ENCODE measurements at places on chromosomes 11 and 22.

- no peak for DNase-seq
These were observed 1.7 kb downstream of the SHANK2 start for GRCh38 chr11:71250523-71251150.

DNA sequence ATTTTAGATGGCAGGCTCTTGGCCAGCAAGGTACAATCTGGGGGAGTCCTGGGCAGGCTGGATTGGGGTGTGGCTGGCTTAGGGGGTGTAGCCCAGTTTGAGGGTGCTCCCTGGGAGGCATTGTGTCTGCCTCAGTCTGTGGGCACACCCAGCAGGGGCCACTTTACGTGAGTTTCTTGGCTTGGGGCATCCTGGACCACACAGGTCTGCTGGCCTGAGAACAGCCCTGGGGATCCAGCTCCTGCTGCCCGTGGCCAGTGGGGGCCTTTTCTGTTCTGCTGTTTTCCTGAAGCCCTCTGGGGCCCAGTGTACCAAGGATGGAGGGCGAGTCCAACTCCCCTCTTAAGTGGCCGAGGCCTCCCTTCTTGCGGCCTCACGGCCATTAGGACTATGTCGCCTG lies 71.9 kb downstream of the MPPED1 start:
- no peak for DNase-seq

DNA sequence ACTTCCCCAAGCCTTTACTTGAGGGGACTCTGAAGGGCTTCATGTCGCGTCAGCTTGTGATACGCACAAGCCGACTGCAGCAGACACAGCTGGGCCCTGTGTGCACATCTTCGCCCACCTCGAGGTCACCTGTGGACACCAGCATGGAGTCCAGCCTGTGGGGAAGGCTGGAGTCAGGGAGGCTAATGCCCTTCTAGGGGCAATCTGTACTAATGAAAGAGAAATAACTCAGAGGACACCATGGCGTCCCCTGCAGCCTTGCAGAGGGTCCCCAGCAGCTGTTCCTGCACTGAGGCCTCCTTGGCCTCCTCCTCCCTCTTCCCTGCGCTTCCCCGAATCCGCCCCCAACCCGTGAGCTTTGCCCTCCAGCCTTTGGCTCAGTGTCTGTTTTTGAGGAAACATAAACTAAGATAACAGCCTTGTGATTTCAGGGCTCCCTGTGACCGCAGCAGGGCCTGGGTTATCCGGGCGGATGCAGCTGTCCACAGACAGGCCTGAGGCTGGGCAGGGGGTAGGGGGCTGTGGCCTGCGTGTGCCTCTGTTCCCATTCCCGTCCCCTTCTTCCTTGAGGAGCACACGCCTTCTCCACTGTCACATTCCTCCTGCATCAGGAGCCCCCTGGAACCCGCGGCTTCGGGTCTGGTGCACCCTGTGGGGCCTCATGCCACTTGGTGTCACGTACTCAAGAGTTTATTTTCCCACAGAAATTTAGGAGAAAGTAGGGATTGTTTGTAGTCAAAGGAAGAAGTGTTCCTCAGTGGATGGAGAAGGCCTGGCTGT lies 25.0 kb downstream of the KRTAP5-5 start:
- no peak for DNase-seq

- no peak for DNase-seq
These were observed 284.1 kb downstream of the TBC1D22A start for GRCh38 chr22:47046411-47047065.

DNA sequence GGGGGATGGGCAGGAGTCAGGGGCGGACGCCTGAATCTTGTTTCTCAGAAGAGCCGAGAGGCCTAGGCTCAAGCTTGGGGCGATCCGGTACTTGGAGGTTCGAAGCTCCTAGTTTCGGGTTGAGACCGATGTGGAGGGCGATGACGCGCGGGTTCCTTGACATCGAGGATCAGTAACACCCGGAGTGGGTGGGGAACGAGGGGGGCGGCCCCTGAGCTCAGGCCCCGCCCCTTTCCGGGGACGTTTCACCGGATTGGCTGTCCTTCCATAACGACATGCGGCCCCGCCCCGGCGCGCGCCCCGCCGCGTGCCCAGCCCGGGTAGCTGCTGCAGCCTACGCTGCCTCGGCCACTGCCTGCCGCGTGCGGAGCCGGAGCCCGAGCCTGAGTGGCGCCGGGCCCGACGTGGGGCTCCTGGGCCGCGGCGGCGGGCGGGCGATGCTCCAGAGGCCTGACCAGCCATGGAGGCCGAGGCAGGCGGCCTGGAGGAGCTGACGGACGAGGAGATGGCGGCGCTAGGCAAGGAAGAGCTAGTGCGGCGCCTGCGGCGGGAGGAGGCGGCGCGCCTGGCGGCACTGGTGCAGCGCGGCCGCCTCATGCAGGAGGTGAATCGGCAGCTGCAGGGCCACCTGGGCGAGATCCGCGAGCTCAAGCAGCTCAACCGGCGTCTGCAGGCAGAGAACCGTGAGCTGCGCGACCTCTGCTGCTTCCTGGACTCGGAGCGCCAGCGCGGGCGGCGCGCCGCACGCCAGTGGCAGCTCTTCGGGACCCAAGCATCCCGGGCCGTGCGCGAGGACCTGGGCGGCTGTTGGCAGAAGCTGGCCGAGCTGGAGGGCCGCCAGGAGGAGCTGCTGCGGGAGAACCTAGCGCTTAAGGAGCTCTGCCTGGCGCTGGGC lies at the start of gene CCDC85B:
CCDC85B (plus strand) TSS at position 350 of the 895 bp plus-strand sequence; CDS start at position 461, 111 bp downstream.
- peak; percentile 96 for DNase-seq

DNA sequence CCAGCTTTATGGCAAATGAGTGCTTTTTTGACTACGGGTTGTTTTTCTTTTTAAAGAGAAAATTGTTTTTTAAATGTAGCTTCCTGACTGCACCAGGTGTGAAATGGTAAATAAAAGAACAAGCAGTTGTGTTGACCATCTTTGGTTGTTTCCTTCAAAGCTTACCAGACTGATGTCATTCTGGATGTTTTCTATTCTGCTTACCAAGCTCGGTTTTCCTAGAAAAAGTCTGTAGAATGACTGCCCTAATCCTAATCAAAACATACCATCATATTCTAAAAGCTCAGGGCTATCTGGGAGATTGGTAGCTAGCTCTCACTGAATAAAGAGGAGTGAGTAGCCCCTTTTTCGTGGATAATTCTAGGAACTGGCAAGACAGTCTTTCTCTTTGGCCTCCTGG lies 77.7 kb downstream of the GAB2 start:
- DNase-seq: no peak

DNA sequence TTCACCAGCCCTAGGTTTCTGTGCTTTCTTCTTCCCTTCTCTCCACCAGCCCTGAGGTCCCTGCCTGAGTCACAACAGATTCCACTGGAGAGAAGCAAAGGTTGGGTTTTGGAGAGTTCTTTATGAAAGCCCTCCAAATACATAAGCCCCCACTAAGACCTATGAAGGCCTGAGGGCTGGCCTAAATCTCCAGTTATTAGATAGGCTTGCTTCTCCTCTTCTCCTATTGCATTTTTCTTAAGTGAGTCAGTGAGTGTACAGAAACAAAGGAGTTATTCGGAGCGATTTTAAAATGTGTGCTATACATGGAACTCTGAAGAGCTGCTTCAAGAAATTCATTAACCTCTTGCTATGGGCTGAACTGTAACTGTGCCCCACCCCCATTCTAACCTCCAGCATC lies 1057.3 kb downstream of the OPCML start:
- no peak for DNase-seq

- no peak for DNase-seq
These were observed 18.1 kb upstream of the SCGB1A1 start for GRCh38 chr11:62400760-62401159.

- DNase-seq: no peak
These were observed 167.0 kb upstream of the NECTIN1 start for GRCh38 chr11:119895981-119896380.

DNA sequence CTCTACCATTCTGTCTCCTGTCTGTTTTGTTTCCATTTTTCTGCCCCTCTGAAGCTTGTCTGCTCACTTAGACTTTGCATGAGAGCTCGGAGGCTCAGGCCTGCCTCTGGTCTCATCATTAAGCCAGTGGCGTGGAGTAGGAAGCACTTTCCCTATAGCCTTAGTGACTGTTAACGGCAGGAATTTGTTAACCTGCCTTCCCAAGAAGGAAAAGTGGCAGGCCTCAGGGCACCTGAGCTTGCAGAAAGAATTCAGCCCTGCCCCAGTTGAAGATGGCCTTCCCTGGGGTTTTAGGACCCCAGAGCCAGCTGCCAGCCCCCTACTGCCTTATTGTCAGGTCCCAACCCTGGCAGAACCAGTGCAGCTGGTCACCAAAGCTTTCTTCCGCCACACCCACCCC lies 93.2 kb downstream of the PKNOX2 start:
- DNase-seq: no peak

- DNase-seq: no peak
These were observed 11.6 kb upstream of the CKAP5 start for GRCh38 chr11:46857666-46858065.

DNA sequence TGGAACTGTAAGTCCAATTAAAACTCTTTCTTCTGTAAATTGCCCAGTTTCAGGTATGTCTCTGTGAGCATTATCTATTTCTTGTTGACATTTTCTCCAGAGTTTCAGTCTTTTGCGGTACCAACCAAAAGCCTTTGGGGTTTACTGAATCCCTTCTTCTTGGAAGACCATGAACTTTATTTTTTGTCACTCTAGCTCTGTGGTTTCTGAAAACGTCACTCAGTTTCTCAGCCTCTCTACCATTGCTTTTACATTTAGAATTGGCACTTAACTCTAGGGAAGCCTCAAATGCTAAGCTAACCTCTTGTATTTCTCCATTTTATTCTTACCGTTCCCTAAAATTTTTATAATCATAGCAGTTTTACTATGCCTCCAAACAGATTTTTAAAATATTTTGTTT lies 237.6 kb downstream of the CSNK2A3 start:
- no peak for DNase-seq

DNA sequence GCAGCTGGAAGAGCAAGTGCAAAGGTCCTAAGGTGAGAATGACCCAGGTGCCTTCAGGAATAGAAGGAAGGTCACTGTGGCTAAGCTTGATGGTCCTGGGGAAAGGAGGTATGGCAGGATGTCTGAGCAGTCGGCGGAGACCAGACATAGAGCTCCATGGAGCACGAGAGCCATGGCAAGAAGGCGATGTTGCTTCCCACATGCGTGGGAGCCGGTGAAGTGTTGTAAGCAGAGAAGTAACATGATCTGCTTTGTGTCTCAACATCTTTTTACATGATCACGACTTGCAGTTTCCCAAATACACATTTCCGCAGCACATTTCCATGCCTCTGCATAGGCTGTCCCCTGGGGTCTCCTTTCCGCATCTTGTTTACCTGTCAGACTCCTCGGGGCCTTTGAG lies 231.9 kb downstream of the KIRREL3 start:
- no peak for DNase-seq

GRCh38 chr11:12224537-12224893 lies 114.1 kb downstream of the MICAL2 start:
- DNase-seq: peak; percentile 76

DNA sequence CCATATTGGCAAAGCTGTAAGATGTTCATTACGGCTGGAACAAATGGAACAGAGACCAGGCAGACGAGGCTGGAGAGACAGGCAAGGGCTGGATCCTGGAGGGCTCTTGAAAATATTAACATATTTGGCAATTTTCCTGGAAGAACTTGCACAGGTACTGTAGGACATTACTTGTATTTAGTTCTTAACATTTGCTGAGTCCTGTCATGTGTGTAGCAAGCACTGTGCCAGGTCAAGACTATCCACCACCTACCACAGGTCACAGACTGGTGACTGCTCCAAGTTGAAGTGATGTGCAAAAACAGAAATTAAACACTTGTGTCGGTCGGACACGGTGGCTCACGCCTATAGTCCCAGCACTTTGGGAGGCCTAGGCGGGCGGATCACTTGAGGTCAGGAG lies 58.7 kb upstream of the TNRC6B start:
- DNase-seq: no peak

GRCh38 chr11:10211470-10211869 lies 82.5 kb downstream of the SBF2 start:
- DNase-seq: no peak

GRCh38 chr22:50600967-50601668 lies 525 bp downstream of the MAPK8IP2 start:
- no peak for DNase-seq

GRCh38 chr11:119376197-119376847 lies 5.2 kb downstream of the USP2 start:
- DNase-seq: no peak

DNA sequence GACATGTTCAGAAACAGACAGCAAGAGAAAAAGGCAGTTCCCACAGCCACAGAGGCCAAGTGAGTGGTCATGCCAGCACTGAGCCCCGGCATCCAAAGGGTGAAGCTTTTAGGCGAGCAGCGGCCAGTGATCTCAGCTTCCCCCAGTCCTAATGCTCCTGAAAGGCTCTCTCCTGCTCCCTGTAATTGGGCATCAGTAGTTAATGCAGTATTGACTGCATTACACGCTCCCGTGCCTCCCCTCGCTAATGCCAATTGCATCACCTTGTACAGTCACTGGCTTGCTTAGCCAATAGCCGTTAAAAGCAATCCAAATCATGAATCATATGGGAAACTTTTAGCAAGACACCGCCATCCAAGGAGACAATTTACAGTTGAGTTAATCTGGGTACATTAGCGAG lies 4.9 kb downstream of the LMO1 start:
- DNase-seq: no peak

Measured in activated CD4-positive, CD25-positive, alpha-beta regulatory T cell treated with anti-CD3 and anti-CD28 coated beads, Interleukin-2, amount 50 U/mL, for 16 hours (primary cell).